Fibroblast of gingiva (primary cell): ENCODE measurements at places on chromosomes 11 and 22.
A peak's percentile ranks its signal among the peaks of the same experiment; 100 is the strongest.

DNA sequence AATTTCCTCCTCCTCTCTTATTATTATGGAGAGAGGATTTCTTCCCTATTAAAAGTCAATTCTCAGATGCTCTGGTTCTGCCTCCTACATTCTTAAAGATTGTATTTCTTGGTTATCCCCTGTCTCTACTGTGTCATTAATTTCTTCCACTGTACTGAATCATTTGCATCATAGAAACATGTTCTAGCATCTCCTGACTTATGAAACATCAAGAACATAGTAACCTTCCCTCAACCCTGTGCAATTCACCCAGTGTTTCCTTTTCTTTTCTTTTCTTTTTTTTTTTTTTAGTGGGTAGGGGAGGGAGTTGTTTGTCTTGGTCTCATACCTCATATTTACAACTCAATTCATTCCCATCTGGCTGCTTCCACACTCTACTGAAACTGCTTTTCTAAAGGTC is 288.0 kb upstream of the PLET1 start:
- DNase-seq: no peak

DNA sequence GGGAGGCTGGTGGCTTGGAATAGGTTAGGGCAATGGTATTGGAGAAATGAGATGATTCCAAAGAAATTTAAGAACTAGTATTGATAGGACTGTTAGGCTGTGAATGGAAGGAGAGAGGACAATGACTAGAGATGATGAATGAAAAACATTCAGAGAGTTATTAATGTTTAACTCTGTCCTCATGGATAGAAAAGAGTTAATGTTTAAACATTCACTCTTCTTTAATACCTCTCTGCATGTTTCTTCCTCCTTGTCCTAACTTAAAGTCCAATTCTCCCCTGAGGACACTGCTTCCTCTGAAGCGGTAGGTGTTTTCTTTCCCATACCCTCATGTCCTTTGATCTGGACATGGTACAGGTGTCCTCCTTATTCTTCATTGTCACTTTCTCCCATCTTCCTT is 13.4 kb downstream of the CHEK1 start:
- no peak for DNase-seq

GRCh38 chr22:38230108-38230825 is 28.5 kb downstream of the MAFF start:
- peak; percentile 72 for DNase-seq

DNA sequence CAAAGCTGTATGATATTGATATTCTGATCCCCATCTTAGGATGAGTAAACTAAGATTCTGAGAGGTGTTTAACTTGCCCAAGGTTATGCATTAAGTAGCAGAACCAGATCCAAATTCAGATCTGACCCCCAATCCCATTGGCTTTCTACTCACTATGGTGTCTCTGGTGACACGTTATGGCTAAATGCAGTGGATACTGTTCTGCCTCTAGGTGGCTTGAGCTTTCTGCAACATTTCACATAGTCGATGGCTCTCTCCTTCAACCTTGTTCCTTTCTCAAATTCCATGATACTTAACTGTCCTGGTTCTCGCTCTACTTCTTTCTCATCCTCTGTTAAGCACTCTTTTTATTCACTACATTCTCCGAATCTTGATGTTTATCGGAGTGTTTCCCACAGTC is 9.4 kb downstream of the C11orf97 start:
- no peak for DNase-seq

DNA sequence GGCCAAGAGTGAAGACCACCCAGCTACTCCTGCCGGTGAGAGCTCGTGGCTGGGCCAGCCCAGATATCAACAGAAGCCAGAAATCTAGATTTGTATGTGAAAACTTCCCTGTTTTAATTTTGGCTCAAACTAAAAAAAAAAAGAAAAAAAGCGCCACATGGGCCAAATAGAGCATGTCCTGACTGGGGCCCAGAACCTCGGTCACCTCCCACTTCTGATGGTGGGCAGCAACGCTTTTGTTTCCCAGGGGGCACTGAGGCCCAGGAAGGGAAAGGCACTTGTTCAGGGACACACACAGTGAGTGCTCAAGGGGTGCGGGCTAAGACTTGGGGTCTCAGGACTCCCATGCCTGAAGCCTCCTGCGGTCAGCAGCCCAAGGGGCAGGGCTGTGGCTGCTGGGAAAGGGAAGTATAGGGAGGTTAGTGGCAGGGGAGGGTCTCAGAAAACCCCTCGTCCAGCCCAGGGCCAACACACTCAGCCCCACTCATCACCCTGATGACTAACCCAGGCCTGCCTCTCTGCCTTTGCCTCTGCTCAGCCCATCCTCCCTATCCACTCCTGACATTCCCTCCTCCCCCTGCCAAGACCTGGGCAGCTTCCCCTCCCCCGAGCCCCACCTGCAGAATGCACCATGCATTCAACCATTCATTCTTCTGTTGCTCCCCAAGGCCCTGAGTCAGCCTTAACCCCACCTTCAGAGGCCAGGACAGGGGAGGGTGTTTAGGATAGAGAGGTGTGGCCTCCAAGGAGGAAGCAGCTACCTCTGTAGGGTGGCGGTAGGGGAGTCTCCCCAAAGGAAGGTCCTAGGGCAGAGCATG is 30.0 kb upstream of the TCF20 start:
- DNase-seq: no peak
